Midbrain (tissue), 1 donor: ENCODE measurements at places on chromosomes 3 and 15.
A peak's percentile ranks its signal among the peaks of the same experiment; 100 is the strongest.

GRCh38 chr3:167776066-167776685 lies 40.7 kb downstream of the SERPINI1 start:
- DNase-seq, result no peak

GRCh38 chr3:100753846-100754245 lies 44.6 kb downstream of the TFG start:
- no peak for DNase-seq

DNA sequence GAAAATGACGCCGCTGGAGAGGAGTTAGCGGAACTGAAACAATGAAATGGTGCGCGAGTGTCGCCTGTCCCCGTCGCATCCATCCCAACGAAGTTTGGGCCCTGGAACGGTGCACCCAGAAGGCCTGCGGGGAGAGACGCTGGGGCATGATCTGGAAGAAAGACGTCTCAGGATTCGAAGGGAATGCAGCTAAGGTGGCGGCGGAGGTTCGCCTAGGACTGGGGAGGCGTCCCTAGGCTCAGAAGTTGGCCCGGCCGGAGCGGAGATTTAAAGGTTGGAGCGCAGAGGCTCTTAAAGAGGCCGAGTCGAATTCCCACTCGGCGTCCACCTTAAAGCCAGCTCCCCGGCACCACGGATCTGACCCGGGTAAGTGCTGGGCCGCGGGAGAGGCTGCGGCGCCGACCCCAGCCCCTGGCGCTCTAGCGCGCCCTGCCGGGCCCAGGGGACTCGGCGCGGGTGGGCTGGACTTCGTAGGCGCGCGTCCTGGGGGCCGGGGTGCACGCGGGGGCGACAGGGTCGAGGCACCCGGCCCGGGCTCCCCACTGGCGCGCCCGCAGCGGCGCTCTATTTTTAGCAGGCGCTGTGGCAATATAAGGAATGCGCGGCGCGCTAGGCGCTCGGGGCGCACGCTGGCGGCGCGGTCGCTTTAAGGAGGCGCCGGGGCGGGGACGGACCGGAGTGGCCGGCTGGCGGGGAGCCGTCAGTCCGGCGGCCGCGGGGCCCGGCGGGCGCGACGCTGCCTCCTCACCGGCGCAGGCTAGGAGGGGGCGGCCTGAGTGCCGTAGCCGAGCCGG lies at the start of gene MRAS:
MRAS (plus strand) TSS at position 620 of the 794 bp plus-strand sequence. CDS start 24,305 bp downstream, outside the sequence.
- DNase-seq, result peak; percentile 77

DNA sequence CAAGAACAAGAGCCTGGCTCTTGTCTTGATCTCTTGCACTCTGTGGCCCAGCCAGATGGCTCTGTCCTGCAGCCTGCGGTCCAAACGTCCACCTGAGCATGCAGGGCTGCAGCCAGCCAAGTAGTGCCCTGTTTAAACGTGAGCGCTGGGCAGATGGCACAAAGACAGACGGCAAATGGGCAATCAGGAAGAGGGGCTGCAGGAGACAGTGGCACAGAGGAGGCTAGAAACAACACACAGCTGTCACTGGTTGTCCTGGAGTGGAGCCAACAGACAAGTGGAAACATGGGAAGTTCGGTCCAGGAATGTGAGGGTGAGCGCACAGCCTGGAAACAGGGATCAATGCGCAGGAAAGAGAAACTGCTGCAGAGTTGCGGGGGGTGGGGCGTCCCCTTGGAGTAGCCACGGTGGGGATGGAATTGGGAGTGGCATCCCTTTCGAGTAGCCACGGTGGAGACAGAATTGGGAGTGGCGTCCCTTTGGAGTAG lies 10.7 kb upstream of the ZXDC start:
- no peak for DNase-seq

DNA sequence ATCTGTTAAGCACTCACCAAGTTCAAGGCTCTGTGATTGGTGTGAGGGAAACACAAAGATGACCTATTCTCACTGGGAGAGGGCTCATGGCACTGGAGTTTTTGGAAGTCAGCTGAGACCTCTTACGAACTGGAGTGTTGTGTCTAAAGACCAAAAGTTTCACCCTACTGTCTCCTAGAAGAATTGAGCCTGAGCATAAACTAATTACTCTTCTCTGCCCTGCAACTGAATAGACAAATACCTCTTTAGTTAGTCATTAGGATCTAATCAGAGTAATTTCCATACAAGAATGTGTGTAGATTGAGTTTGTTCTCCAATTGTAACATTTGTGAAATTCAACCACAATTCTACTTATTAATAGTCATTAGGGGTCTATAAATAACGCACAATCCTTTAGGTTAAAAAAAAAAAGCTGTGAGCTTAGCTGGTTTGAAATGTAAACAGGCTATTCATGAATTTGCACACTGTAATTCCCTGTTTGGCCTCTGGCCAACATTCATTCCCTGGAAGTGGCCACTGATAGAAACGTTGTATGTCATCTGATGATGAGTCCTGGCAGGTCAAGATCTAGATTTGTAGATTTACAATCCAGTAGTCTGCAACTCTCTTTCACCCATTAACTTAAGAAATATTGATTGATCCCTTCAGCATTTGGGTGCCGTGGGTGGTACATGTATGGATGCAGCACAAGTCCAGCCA lies 76.8 kb upstream of the SOX14 start:
- DNase-seq, result no peak

- DNase-seq, result no peak
These were observed 164.4 kb downstream of the OPA1 start for GRCh38 chr3:193757457-193757856.

DNA sequence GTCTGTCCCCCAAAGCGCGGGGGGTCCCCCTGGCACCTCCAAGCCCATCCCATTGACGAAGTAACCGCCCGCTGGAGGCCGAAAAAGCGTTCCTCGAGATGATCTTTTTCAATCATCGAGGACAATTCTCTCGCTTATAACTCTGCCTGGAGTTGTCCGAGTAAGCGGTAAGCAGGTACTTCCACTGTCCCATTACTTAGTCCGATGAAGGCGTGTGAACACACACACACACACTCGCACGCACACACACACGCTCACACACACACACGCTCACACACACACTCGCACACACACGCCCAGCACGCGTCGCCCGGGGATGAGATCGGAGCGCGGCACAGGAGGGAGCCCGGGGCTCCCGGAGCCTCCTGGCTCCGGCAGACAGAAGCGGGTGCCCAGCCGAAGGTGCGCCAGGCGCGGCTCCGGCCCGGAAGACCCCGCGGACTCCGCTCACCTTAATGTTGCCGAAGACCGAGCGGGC lies 430 bp downstream of the SLCO2A1 start:
- no peak for DNase-seq

DNA sequence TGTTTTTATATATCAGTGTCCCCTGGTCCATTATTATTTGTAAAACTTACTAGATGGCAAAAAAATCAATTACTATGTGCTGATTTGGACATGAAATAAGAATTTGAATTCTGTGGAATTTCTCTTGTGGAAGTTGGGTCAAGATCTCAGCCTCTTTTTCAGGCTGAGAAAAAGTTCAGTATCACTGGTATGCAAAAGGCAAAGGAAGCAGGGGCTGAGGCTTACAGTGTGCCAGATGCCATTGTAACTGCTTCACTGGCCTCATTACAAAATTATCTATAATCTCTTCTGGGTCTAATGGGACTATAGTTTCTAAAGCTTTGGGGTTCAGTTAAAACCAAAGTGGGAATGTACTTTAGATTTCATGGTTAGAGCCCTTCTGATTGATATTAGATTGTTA lies 125.9 kb upstream of the SLC7A14 start:
- DNase-seq, result no peak

DNA sequence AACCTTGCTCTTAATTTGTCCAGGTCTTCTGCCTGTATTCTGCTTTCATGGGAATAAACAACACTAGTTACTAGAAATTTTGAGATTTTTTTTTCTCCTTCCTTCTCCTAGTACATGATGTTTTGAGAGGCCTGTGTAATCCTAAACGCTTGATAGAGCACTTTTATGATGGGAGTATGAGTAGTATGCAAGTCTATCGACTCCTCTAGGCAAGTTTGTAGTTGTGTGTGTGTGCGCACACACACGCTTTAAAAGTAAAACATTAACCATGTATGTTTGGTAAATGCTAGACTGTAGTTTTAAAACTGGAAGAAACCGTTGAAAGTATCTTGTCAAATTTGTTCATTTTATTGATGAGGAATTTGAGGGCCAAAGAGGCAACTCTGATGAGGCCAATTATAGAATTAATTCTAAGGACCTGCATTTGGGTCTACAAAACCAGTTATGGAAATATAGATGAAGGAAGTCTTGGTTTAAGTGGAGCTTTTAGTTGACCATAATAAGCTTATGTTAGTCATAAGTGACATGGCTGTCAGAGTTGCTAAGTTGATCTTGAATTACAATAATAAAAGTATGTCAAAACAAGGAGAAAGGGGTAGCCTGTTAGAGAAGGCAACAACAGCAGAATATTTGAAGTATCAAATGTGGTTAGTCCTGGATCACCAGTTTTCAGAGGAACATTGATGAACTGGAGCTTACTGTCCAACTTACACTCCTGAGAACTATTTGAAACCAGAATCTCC lies 47.1 kb downstream of the AKAP13 start:
- no peak for DNase-seq

GRCh38 chr15:85878828-85879225 lies 84.1 kb upstream of the KLHL25 start:
- DNase-seq, result no peak

- peak; percentile 3 for DNase-seq
These were observed 56.4 kb downstream of the NEO1 start for GRCh38 chr15:73108676-73109075.

- no peak for DNase-seq
These were observed 13.3 kb downstream of the RRP9 start for GRCh38 chr3:51928438-51928837.

DNA sequence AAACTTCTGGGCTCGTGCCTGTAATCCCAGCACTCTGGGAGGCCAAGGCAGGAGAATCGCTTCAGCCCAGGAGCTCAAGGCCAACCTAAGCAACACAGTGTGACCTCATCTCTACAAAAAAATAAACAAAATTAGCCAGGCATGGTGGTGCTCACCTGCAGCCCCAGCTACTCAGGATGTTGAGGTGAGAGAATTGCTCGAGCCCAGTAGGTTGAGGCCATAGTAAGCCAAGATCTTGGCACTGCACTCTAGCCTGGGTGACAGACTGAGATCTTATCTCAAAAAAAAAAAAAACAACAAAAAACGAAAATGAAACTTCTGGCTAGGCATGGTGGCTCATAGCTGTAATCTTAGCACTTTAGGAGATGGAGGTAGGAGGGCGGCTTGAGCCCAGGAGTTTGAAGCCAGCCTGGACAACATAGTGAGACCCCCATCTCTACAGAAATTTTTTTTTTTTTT lies 53.7 kb downstream of the PIK3CB start:
- DNase-seq, result no peak
